NCI-H510A treated with DMSO at 0.1 percent for 48 hours (cell line): ENCODE measurements at places on chromosomes 13 and 19.

DNA sequence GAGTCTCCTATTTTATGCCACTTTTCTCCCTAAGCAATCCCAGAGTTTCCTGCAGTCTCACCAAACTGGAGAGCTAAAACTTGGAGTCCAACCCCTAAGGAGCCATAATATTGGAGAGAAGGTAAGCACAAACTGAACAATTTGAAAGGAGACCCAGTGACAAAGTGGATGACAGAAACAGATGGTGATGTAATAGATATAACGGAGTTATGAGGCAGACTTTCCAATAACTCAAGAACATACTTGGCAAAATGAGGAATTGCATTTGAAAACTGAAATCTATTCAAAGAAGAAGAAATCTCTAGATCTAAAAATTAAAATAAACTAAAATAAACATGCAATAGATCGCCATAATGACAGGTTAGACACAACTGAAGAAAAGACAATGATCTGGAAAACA lies 200.9 kb upstream of the MIR17HG start:
- DNase-seq, result no peak

DNA sequence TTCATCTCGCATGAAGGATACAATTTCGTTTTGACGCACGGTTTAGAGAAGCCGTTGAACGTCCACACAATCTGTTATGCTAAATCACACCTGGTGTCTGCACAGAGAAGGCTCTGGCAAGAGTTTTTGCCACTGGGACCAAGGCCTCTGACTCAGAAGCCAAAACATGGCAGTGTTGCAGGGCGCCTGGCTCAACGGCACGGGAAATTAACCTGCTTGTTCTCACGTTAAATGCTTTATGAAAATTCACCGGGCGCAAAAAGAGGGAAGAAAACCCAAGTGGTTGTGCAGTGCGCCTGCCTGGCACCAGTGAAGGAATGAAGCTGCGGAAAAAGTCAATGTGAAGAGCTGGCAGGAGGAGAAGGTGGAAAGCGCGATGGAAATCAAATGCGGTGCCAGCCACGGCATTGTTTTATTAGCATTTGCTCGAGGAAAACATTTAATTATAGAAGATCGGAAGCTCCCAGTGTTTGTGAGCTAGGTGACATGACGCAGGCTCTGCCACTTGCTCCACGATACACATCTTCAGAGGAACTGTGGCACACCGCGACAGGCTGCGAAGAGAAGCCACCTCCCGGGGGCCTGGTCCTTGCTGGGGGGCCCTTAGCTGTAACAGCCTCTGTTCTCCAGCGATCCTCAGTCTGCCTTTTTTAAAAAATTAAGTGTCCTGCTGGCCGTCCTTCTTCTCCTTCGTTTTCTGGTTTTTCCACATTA lies 126.2 kb downstream of the ZIC5 start:
- no peak for DNase-seq

DNA sequence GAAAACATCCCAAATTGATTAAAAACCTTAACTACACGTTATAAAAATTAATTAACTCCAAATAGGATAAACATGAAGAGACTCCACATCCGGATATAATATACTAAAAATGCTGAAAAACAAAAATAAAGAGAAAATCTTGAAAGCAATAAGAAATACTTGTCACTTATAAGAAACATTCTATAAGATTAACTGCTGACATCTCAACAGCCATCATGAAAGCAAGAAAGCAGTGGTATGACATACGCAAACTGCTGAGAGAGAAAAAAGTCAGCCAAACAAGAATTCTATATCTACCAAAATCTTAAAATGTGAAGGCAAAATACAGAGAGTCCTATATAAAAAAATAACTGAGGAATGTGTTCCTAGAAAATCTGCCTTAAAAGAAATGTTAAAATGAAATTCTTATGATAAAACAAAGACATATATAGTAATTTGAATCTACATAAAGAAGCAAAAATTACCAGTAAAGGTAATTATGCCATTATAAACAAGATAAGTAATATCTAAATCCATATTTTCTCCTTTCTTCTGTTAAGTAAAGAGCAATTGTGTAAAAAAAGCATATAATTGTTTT lies 1851.1 kb downstream of the PCDH9 start:
- no peak for DNase-seq

DNA sequence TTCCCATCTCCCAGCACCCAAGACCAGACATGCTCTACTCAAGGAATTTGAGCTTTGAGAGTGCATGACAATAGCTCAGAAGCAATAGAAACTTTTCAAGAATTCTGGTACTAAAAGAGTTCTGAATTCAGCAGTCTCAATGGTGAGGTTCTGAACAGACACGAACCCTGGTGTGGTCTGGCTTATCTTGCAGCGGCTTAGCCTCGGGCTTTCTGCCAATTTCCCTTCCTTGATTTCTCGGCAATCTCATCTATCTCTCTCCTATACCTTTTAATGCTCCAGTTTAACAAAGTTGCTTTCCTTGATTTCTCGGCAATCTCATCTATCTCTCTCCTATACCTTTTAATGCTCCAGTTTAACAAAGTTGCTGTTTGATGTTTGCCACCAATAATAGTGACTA lies 174.6 kb downstream of the SPRY2 start:
- no peak for DNase-seq

DNA sequence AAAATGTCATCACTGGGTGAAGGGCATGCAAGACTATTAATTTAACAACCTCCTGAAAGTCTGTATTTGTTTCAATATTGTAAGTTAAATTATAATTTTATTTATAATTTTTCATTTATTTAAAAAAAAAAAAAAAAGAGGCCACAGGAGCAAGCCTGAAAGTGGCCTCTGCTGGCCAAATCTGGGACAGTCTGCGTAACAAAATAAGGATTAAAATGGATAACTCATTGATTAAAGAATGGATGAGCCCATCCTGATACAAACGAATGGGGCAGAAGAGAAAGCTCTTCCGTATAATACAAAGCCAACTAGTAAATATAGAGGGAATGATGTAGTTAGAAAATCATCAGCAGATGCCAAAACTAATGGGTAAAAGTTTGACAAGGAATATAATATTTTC lies 36.2 kb downstream of the SUCLA2 start:
- no peak for DNase-seq
